ENCODE measurements at places on chromosomes 5 and 9. TPM values are rescaled to one million over a fixed set of nuclear protein-coding genes. Genes with fewer than 3 reads are reported as not detected.

The ADAMTS19 gene
- not detected for total RNA-seq

The NR2F1-AS1 gene
- 28.7 TPM for total RNA-seq

The CERT1 gene
- total RNA-seq: 18.1 TPM

The REEP2 gene
- total RNA-seq: 4.8 TPM

The STK32A gene
- 0.47 TPM for total RNA-seq

The NEUROG1 gene
- not detected for total RNA-seq

The APBA1 gene
- 11.3 TPM for total RNA-seq

The GTF2H2C gene
- 13.3 TPM for total RNA-seq

The CRB2 gene
- under 0.01 TPM for total RNA-seq

The IRX1 gene
- total RNA-seq: 0.47 TPM

The SH3GL2 gene
- total RNA-seq: not detected

The DOK3 gene
- 0.34 TPM for total RNA-seq

The RNF208 gene
- not detected for total RNA-seq

The MCTP1 gene
- 1.7 TPM for total RNA-seq

The LIX1 gene
- not detected for total RNA-seq

The PCDHA4 gene
- total RNA-seq: 0.23 TPM

The FABP6 gene
- total RNA-seq: not detected

The SMIM23 gene
- total RNA-seq: not detected

The SPOCK1 gene
- 97.0 TPM for total RNA-seq

The KCNIP1 gene
- 1.0 TPM for total RNA-seq

The GABRA6 gene
- total RNA-seq: not detected

The MEIKIN gene
- total RNA-seq: not detected

The VCAN gene
- 206 TPM for total RNA-seq

The CCL19 gene
- total RNA-seq: not detected

The OR1J1 gene
- total RNA-seq: not detected

The CFAP90 gene
- total RNA-seq: not detected

The INSL4 gene
- total RNA-seq: not detected

The LRRC26 gene
- not detected for total RNA-seq

The ARSI gene
- 7.2 TPM for total RNA-seq

The PCDHA9 gene
- not detected for total RNA-seq

The PCDHGB4 gene
- total RNA-seq: 12.8 TPM

The FGD3 gene
- total RNA-seq: not detected

The ZNF454 gene
- 1.5 TPM for total RNA-seq

The CYLC2 gene
- not detected for total RNA-seq

The PCDHGA2 gene
- 2.2 TPM for total RNA-seq

The RASEF gene
- not detected for total RNA-seq

The SWI5 gene
- 40.8 TPM for total RNA-seq

The CENPK gene
- 1.3 TPM for total RNA-seq

The CAMSAP1 gene
- 11.9 TPM for total RNA-seq

The ADAMTS2 gene
- total RNA-seq: 212 TPM

The FCN1 gene
- total RNA-seq: not detected

The GPX8 gene
- 138 TPM for total RNA-seq

The ABCA1 gene
- total RNA-seq: 44.3 TPM

The ODF2 gene
- 19.8 TPM for total RNA-seq

The ANKRD34B gene
- not detected for total RNA-seq
